ENCODE measurements at places on chromosomes 5 and 9.
A peak's percentile ranks its signal among the peaks of the same experiment; 100 is the strongest.

- no peak for DNase-seq
Observed at GRCh38 chr5:67660149-67660548, 463.6 kb upstream of the CD180 start.

GRCh38 chr9:16619914-16620520 is 250.5 kb downstream of the BNC2 start:
- no peak for DNase-seq

DNA sequence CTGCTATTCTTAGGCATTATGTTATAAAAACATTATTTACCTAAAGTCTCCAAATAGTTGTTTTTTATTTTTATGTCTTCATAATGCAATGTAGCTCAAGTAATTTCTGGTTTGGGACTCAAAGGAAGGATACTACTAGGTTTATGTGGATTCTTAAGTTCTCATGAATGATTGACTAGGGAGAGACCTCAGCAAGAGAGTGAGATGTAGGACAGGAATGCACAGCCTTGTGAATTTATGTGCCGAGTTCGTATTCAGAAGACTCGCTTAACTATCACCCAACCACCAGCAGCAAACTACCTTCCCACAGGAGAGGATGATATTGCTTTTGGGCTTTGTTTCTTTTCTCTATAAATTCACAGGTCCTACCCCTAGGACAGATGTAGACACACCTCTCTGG is 282.9 kb downstream of the ARHGEF28 start:
- DNase-seq: no peak

DNA sequence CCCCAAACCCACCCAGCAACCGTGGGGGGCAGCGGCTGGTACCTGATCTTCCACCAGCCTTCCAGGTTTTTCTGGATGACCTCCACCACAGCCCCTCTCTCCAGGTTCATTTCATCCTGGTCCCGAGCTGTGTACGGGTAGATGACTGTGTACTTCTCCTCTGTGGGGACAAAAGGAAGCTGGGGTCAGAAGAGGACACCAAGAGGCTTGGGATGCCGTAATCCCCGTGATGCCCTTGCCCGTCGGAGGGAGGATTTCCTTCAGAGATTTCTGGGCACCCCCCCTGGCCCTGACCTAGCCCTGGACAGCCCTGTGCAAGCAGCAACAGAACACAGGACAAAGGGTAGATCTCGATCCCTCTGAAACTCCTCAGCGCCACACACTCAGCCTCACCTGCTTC is 70.3 kb upstream of the UBTD2 start:
- no peak for DNase-seq

DNA sequence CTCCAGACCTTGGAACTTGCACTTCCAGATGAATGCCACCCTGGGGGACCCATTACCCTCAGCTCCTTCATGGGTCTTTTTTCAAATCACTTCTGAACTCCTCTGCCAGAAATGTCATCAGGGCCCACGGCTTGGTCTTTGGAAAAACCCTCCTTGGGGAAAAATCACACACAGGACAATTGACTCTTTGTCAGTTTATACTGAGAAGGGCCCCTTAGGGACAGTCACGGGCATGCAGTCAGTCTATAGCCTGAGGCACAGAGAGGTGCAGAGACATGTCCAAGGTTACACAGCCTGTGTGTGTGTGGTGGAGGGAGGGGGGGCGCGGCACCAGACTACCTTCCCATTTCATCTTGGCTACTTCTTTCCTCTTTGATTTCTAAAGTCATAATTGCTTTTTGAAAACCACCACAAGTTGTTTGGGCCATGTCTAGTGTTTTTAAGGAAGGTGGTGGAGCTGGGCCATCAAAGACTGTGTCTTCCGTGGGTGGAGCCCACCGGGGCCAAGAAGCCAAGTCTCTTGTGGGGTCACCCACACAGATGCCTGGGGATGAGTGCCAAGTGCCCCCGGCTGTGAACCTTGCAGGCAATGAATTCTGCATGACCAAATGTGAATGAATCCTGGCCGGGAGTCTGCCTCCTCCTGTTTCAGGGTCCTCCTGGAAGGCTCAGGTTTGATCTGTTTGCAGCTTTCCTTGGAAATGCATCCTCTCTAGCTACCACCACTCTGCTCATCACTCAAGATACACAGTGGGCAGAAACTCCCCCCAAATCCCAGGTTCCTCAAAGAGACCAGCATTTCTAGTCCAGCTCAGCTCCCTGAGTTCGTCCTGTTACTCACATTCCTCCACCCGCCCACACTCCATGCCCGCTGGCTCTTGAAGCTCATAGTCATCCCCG is 200.1 kb upstream of the TBC1D2 start:
- no peak for DNase-seq

- peak; percentile 73 for DNase-seq
Observed at GRCh38 chr5:105506692-105507277, 1944.2 kb upstream of the NUDT12 start.

DNA sequence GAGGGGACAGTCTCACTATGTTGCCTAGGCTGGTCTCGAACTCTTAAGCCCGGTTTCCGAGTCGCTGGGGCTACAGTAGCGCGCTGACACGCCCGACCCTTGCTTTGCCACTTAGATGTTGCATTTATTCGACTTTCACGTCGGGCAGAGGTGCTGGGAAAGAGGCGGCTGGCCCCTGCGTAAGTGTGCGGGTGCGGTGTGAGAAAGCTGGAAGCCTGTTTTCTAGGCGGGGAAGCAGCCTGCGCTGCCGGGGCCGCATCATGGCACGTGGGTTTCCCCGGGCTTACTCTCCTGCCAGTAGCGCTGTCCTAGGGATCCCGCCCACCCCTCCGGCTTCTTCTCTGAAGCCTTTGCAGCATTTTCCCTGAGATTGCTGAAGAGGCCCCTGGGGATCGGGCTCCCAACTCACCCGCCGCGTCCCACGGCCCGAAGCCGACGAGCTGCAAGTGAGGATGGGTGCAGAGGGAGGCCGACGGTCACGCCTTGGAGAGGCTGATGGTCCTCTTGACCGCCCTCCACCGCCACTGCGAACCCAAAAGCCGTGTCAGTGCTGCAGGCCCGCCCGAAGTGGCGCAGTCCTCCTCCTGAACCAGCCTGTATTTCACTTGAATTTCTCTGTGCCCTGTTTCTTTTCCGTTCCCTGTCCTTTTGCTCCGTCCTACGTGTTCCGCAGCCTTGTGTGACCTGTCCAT is 5.8 kb upstream of the TRIM41 start:
- peak; percentile 79 for DNase-seq

- no peak for DNase-seq
Observed at GRCh38 chr5:117837786-117838185, 1150.6 kb downstream of the DTWD2 start.

DNA sequence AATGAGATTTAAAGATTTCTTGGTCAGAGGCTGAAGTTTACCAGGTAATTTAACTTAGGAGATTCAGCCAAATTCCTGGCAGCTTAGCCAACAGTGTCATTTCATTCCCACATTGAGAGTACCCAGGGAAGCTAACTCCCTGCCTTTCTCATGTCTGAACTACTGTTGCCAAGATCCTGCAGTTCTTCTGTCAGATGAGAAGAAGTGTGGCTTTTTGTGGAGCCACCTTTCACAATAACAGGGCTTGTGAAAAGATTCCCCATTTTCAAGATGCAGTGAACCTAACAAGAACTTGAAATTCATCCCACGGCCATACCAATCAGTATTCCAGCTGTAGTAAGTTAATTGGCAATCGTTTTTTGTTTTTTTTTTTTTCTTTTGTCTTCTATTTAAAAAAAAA is 176.4 kb downstream of the XRCC4 start:
- no peak for DNase-seq

GRCh38 chr5:143074414-143074996 is 304.3 kb downstream of the ARHGAP26 start:
- no peak for DNase-seq

- no peak for DNase-seq
Observed at GRCh38 chr9:116905171-116905588, 218.1 kb downstream of the TRIM32 start.

- no peak for DNase-seq
Observed at GRCh38 chr5:176155922-176156359, 82.3 kb upstream of the SIMC1 start.

- DNase-seq: peak; percentile 87
Observed at GRCh38 chr5:10485142-10485795, 43.6 kb downstream of the ROPN1L start.

GRCh38 chr5:158621391-158621790 is 478.3 kb downstream of the EBF1 start:
- DNase-seq: no peak

GRCh38 chr9:29806937-29807618 is 2233.8 kb upstream of the C9orf72 start:
- no peak for DNase-seq

GRCh38 chr9:87269296-87270176 is 228.1 kb upstream of the DAPK1 start:
- DNase-seq: no peak

GRCh38 chr9:3648266-3648665 is 122.5 kb upstream of the RFX3 start:
- no peak for DNase-seq

DNA sequence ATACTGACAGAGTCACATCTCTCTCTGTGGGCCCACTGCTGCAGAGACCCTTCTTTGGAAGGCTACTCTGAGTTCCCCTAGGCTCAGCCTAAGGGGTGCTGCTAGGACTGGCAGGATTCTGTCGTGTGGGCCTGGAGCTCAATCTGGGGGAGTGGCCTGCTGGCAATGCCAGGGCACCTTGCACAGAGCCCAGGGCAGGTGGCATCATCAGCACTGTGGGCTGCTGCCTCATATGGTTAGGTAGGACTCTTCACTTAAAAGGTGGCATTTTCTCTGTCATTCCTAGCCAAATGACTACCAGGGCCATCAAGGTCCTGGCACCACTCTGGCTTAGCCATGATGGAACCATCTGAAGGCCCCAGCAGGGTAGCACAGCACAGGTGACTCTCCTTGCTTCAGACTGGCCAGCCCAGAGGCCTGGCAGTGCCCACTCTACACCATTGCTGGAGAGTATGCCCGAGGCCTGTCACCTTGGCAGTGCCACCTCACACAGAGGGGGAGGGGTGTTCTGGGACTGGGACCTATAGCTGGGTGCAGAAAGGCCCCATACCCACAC is 21.9 kb downstream of the PITX1 start:
- no peak for DNase-seq

- DNase-seq: no peak
Observed at GRCh38 chr9:33489066-33489465, 15.3 kb upstream of the NOL6 start.

GRCh38 chr9:125437771-125438221 is 176.2 kb downstream of the GAPVD1 start:
- DNase-seq: no peak

DNA sequence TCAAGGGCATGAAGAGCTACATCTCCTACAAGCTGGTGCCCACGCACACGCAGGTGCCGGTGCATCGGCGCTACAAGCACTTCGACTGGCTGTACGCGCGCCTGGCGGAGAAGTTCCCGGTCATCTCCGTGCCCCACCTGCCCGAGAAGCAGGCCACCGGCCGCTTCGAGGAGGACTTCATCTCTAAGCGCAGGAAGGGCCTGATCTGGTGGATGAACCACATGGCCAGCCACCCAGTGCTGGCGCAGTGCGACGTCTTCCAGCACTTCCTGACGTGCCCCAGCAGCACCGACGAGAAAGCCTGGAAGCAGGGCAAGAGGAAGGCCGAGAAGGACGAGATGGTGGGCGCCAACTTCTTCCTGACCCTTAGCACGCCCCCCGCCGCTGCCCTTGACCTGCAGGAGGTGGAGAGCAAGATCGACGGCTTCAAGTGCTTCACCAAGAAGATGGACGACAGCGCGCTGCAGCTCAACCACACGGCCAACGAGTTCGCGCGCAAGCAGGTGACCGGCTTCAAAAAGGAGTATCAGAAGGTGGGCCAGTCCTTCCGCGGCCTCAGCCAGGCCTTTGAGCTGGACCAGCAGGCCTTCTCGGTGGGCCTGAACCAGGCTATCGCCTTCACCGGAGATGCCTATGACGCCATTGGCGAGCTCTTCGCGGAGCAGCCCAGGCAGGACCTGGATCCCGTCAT is 1.4 kb downstream of the SNX18 start:
- DNase-seq: no peak

DNA sequence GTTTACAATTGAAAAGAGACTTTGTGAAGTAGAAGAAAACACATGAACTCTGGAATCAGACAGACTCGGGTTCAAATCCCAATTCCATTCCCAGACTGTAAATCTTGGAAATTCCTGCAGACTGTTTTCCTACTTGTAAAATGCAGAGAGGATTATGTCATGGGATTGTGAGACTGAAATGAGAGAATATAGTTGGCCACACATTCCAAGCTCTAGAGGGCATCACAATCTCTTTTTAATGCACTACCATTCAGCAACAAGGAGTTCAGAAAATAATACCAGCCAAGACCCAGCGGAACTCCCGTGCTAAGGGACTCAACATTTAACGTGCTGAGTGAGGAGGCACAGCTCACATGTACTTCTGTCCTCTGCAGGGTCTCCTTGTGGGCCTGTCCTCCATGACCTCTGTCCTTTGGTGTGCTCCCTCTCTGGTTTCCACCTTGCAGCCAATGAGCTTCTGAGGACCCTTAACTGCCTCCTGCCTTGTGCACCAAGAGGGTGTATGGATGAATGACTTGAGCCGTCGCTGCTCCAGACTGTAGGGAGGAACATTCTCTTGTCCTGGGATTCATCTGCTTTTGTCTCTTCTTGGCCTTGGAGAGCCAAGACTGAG is 263.5 kb downstream of the NTRK2 start:
- no peak for DNase-seq

GRCh38 chr5:123098767-123099513 is 9.9 kb downstream of the PRDM6 start:
- DNase-seq: no peak

DNA sequence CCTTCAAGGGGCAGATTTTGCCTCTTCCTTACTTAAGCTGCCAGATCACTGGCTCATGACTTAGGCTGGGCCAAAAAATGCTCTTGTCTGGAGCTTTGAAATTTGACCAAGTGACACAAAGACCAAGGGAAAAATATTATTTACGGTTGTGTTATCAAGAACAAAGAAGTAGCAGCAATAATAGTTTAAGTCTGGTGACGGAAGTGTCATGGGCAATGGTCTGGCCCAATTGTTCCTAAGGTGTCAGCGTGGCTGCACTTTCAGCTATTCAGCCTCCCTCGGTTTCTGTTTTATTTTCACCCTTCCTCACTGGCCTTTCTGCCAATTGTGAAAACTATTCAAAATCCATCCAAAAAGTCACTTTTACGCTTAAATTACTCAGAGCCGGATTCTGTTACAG is 185.3 kb downstream of the CDH18 start:
- no peak for DNase-seq

DNA sequence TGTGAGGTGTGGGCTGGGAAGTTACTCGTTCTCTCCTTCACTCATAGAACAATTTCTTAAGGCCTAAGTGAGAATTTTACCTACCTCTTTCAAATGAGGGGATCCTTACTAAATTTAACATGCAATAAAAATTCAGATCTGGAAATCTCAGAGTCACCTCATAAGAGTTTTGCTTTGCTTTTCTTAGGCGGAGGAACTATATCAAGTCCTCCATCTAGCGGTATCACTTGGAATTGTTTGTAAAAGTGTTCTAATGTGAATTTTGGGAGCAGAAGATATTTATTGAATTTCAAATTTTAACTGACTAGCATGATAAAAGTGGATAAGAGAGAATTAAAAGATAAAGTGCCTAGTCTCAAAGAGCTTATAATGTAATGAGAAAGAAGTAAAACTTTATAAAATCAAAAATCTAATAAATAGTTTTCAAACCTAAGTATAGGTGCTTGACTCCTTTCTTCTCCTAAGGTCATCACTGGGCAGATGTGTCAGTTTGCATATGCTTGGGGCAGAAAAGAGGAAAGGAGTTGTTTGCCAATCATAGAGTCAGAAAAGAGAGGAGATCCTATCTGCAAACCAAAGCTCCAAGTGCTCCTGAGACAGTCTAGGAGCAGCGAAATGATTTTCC is 145.7 kb upstream of the DAB2 start:
- DNase-seq: peak; percentile 44

All from NCI-H460 (cell line).